ENCODE measurements at places on chromosomes 12 and 14. TPM values are rescaled to one million over a fixed set of nuclear protein-coding genes. Genes with fewer than 3 reads are reported as not detected.

TOMM20L gene
- not detected for total RNA-seq

POLE2 gene
- total RNA-seq: 2.0 TPM

SIX4 gene
- total RNA-seq: 4.0 TPM

MYF5 gene
- not detected for total RNA-seq

MYF6 gene
- not detected for total RNA-seq

All from cardiac ventricle fibroblast (primary cell).